NCI-H1092 treated with DMSO at 0.1 percent for 48 hours (cell line): ENCODE measurements at places on chromosomes 16 and 17.

GRCh38 chr17:65457183-65457582 lies 104.3 kb downstream of the AXIN2 start:
- DNase-seq, result no peak

DNA sequence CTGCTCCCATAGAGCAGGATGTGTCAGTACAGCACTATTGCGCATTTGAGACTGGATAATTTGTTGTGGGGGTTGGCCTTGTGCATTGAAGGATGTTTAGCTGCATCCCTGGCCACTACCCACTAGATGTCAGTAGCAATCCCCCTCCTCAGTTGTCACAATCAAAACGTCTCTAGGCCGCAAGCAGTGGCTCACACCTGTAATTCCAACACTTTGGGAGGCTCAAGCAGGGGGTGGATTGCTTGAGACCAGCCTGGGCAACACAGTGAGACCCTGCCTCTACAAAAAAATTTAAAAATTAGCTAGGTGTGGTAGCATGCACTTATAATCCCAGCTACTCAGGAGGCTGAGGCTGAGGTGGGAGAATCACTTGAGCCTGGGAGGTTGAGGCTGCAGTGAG lies 48.4 kb downstream of the CENPV start:
- DNase-seq, result peak; percentile 3

DNA sequence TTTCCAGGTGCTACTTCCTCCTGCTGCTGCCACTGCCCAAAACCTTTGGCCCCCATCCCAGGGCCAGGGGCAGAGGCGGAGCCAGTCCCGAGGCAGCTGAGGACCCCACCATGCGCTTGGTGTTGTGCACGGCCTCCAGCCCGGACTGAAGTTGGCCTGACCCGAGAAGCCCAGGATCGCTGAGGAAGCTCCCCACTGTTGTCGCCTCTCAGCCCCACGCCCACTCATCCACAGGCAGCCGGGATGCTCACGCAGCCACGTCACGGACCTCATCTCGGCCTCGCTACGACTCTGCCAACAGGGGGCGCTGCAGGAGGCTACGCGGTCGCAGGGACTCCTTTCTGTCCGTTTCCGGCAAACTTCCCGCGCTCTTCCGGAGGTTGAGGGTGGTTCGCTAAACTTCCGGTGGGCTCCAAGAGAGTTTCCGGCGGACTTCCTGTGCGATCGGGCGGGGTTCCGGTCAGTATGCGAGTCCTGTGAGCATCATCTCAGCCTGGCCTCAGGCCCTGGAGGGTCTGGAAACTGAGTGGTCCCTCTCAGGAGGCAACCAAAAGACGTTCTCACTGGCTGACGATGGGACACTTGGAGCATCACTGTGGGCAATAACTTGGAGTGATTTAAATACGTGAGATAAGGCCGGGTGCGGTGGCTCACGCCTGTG lies 12.4 kb downstream of the ZG16B start:
- no peak for DNase-seq

DNA sequence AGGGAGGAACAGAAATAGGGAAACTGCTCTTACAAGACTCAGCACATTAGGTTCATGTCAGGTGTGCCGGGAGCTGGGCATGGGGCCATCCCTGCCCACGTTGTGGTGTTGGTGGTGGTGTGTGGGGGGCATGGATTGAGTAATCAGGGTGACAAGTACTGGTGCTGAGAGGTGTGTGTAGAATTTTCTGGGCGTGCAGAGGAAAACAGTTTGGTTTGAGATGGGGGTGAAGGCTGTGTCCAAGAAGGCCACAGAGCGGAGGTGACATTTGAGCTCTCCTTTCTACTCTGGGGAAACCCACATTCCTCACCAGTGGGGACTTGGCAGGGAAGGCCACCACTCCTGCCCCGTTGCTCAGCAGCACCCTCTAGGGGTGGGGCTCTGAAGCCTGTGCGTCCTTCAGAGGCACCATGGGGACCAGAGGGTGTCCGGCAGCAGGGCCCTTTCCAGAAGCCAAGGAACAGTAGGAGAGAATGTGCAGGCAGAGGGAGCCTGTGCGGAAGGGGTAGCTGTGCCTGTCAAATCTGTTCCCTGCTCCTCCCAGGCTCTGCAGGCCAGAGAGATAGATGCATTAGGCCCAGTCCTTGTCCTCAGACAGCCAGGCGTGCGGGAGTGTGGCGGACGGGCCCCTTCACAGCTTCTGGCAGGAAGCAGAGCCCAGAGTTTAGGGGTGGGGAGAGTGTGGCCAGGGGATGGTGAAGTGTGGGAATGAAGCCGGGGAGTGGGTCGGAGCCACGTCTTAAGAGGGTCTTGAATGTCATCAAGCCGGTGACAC lies 48.7 kb upstream of the GSE1 start:
- no peak for DNase-seq

DNA sequence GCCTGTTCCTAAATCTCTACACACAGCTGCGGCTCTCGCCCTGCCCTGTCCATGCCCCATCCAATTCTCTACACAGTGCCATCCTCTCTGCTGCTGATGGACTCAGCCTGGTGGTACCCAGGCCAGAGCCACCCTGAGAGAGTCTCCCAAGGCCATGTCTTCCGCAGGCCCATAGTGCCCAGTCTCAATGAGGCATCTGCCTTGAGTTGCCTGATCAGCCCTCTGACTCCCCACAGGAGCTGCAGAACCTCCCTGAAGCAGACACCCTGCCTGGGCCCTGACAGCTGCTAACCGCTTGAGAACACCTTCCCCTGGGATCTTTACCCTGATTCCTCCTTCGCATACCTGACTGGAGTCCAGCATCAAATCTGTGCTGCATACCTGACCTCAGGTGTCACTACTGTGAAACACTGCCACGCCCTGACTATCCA lies 13.3 kb downstream of the TSPOAP1 start:
- DNase-seq, result no peak

GRCh38 chr17:4175921-4176807 lies 33.2 kb downstream of the CYB5D2 start:
- DNase-seq, result no peak

DNA sequence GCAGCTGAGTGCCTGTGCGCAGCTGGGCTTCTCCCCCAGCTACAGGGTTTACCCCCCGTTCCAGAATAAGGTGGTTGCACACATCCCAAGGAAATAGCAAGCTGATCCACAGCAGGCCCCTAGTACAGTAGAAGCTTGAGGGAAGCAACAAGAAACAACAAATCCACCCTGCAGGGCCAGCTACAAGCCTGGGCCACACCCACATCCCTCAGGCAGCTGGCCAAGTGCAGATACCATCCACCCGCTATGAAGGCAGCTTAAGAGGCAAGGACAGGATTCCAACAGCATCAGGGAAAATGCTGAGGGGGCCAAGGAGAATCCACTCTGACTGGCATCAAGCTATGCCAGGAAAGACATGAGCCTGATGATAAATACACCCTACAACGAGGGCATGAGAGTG lies 66.9 kb upstream of the RCVRN start:
- no peak for DNase-seq

- DNase-seq, result no peak
Observed at GRCh38 chr16:58028541-58029070, 3.1 kb downstream of the MMP15 start.

GRCh38 chr16:83363521-83363920 lies 444.3 kb upstream of the HSBP1 start:
- no peak for DNase-seq

- no peak for DNase-seq
Observed at GRCh38 chr17:44830359-44831288, 537 bp upstream of the GJC1 start.

DNA sequence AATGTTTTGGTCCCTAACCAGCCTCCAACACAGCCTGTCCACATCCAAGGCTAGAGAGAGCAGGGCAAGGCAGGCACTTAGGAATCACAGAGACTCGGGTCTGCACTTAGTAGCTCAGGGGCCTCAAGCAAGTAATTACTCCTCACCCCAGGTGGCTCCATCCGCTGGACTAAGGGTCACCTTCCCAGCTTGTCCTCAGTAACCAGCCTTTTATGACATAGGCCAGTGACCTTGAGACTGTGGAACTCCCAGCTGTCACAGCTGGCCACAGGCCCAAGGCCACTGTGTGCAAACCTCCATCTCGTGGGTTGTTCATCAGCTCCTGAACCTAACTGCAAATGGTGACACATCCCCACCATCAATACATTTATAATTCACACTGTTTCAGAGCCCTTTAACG lies 68.6 kb downstream of the CDYL2 start:
- no peak for DNase-seq

DNA sequence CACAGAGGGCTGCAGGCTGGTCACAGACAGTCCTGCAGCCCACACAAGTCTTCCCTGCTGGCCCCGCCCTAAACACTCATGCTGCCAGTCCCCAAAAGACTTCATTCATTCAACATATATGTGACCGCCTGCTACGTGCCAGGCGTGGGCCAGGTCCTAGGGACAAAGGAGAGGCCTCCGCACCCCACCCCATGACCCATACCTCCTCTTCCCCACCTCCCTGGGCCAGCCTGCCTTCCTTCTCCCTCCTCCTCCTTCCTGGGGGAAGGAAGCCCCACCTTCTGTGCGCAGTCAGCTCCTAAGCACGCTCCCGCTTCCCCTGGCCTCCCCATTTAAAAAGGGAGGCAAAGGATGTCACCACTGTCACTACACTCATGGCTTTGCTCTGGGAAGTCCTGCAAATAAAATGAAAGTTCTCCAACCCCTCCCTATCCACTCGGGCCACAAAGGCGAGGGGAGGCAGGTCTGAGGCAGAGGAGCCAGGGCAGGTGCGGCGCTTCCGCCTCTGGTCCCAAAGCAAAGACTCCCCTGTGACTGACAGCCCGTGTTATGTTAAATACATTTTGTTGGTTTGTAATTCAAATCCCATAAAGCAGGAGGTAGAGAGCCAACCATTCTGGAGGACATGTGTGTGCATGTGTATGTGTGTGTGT lies 9.0 kb downstream of the DNAAF8 start:
- DNase-seq, result no peak

GRCh38 chr16:30870904-30871303 lies 23.0 kb downstream of the BCL7C start:
- no peak for DNase-seq

DNA sequence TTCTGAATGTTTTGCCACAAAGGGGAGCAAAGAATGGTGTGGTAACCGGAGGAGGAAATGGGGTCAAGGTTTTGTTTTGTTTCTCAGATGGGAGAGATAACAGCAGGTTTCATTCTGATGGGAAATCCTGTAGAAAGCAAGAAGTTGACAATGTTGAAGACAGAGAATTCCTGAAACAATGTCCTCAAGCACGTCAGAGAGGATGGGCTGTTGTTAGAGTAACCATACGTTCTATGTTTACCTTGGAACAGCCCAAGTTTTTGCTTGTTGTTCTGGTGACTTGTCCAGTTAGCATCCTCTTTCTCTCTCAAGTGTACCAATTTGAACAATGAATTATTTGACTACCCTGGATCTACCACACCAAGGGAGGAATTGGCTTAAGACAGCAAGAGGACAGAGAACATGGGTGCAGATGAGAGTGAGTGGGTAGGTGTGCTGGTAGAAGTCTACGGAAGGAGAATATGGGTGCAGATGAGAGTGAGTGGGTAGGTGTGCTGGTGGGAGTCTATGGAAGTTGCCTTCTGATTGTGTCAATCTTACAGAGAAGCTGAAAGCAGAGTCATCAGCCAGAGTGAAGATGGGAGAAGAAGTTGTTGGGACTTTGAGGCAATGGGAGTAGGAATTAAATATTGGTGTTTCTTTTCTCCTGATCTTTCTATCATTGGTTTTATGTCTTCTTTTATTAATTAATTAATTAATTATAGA lies 14.8 kb upstream of the NSRP1 start:
- DNase-seq, result no peak

DNA sequence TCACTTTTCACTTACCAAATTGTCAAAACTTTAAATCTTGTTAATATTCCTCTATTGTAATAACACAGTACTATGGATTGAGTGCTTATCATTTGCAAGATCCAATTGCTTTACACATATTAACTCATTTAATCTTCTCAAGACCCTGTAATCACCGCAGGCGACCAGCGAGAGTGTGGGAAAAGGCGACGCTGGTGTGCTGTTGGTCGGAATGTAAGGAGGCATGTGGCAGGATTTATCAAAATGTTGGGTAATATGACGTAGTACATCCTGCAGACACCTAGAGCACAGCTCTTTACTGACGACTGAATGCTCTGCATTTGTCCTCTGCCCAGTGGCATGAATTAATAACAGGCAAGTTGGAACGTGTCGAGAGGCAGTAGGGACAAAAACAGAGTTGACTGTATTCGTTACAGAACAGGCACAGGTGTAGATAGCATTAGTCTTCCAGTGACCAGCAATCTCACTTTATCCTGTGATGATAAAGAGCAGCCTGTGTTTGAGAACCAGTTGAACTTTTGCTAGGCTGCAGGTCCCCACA lies 80.3 kb downstream of the TNRC6C start:
- DNase-seq, result no peak

GRCh38 chr17:12730931-12731521 lies 58.3 kb upstream of the ARHGAP44 start:
- no peak for DNase-seq

DNA sequence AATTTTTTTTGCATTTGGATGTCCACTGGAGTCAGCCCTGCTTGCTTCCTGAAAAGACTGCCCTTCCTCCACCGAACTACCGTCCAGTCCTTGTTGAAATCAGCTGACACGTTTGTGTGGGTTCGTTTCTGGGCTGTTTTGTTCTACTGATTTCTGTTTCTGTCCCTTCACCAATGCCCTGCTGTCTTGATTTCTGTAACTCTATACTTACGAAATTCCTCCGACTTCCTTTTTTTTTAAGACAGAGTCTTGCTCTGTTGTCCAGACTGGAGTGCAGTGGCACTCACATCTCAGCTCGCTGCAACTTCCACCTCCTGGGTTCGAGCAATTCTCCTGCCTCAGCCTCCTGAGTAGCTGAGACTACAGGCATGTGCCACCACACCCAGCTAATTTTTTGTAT lies 8.4 kb upstream of the GAA start:
- DNase-seq, result no peak

GRCh38 chr17:80822021-80822699 lies 169.5 kb upstream of the CHMP6 start:
- no peak for DNase-seq

DNA sequence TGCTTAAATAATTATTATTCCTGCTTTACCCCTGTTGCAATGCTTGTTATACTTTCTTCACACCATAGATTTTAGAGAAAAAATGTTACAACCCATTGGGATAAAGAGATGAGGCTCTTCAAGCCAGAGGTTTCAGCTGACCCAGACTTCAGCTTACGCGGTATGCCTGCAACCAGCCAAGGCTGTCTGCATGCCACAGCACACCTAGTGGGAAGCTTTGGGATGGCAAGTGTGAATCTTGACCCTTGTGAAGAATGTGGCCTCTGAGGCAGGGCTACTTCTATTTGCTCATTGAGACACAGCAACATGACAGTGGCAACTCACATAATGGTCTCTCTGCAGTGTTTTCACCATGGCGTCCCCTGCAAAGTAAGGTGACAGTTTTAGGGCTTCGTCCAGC lies 193.9 kb upstream of the PIRT start:
- DNase-seq, result no peak

- DNase-seq, result no peak
Observed at GRCh38 chr17:49454050-49454449, 39.4 kb upstream of the PHB1 start.
